Lower leg skin (tissue), 4 donors: ENCODE measurements at places on chromosomes 7 and 10.

DNA sequence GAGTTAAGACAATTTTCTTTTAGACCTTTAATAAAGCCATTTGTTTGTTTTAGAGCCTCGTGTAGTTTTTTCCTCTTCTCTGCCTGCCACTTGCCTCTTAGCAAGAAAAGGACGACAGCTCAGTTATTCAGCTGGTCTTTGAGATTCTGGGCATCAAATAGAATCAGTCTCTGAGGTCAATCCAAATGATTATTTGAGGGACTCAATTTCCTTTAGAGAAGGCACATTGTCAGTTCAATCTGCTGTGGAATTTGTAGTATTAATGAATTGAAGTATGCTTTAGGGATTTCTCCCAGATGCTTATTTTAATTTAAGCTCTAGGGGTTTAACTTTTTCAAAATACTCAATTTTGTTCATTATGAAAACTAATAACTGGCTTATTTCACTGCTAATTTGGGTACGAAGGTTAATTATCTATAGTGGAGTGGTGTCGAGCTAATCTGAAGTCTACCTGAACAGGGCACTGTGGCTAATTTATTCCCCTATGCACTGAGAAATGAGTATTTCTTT lies 841.2 kb upstream of the AUTS2 start:
- no peak for DNase-seq

DNA sequence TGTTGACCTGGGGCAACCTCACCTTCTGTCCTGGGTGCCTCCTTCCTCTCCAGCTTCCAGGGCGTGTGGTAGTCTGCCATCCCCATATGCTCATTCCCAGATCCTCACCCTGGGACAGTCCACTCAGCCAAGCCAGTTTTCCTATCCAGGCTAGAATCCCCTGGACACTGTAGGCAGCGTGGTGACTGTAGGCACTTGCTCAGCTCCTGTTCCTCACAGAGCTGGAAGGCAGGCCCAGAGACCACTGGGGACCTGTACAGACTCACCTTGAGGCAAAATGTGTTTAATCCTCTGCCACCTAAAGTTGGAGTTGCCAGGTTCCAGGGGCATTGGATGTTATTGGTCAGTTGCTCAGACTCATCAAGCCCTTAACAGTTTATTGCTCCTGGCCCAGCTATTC lies 2.4 kb upstream of the GRID1 start:
- DNase-seq: peak; percentile 65

DNA sequence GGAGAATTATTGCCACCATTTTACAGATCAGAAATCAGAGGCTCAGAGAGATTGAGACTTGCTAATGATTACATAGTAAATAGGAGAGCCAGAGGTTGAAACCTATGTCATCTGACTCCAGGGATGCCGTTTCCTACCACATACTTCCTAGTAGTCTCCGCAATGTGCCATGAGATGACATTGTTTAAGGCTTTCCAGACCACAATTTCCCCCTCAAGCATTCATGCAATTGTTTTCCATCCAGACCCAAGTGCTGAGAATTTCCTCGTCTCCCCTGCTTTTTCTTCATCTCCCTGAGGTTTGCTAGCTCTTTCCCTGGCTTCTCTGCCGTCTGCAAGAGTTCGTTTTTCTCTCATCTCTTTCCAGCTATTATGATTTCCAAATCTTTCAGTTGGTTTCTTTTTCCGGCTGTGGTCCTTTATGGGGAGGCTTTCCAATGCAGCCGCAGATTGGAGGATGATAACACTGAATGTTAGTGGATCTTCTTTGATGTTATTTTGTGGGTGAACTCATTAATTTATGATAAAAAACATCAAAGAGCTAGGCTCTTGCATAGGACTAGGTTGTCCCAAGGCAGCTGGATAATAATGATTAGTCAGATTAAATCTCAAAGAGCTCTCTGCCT lies 6.9 kb upstream of the GOLGA7B start:
- no peak for DNase-seq

- no peak for DNase-seq
These were observed 24.8 kb downstream of the DPCD start for GRCh38 chr10:101612872-101613271.

DNA sequence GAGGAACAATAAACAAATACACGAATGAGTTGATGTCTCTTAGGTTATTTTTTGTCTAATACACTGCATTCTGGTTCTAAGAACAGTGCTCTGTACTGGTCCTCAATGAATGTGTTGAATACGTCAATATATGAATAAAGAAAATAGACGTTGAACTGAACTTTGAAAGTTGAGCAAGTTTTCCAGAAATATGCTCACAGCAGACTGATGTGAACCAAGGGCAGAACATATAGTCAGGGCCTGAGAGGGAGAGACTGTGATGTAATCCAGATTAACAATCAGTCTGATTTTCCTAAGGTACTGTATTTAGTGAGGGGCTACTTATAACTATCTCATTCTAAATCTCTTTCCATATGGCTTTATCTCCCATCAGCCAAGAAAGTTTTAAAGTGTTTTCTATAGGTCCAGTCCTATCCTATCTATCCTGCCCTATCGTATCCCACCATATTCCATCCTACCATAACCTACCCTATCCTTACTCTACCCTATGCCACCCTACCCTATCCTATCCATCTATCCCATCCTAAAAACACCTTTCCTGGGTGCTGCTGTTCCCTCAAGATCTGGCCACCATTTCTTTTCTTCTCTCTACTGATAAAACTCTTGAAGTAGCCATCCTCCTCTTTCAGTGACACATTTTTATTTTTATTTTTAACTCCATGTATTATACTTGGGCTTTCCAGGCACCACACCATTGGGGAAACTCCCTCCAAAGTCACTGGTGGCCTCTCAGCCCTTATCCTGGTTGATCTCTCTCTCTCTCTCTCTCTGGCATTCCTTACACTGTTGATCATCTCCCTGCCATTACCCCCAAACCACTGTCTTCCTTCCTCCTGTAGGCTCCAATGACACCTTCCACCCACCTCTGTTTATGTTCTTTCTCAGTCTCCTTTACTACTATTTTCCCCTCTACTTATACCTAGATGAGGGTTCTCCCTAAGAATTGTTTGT lies 212.3 kb upstream of the SLC26A5 start:
- no peak for DNase-seq

DNA sequence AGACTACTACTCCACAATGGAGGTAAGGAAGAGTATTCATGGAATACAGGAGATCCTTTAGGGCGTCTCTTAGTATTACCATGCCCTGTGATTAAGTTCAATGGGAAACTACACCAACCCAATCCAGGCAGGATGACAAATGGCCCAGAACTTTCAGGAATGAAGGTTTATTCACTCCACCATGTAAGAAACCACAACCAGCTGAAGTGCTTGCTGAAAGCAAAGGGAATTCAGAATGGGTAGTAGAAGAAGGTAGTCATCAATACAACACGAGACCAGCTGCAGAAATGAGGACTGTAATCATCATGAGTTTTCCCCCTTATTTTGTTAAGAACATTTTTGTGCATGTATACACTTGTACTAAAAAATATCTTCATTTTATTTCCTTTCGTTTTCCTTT lies 76.6 kb downstream of the GPR37 start:
- DNase-seq: no peak

DNA sequence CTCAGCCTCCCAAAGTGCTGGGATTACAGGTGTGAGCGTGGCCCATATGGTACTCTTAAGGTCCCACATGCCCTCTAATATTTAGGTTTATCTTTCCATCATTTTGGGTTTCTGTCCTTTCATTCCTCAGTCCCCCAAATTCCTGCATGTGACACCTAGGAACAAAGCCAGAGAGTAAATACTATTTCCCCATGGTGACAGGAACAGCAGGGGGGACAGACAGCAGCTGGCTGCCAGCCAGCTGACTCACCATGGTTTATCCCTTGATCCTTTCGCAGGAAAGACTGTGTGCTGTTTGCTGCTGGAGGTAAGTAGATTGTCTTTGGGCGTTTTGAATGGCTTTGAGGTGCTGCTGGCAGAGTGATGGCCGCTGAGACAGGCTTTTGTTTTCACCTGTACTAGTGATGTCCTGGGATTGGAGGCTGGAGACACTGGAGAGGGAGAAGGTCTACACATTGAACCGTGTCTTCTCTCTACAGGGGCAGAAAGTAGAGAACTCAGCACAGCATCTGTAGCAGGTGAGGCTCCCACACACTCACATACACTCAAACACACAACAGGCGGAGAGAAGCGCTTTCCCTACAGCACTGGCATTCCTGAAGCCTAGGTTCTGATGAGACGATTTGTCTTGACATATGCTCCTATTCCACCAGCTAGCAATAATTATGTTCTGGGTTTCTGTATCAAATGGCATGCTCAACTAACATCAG lies 83.7 kb upstream of the EFCAB10 start:
- no peak for DNase-seq

DNA sequence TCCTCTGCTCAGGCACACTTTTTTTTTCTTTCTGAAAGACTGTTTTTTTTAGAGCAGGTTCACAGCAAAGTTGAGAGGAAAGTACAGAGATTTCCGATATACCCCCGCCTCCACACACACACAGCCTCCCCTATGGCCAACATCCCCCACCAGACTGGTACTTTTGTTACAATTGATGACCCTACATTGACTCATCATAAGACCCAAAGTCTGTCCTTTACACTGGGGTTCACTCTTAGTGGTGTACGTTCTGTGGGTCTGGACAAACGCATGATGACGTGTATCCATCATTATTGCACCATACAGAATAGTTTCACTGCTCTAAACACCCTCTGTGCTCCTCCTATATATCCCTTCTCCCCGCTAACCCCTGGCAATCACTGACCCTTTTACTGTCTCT lies 107.7 kb downstream of the RBM20 start:
- DNase-seq: no peak

DNA sequence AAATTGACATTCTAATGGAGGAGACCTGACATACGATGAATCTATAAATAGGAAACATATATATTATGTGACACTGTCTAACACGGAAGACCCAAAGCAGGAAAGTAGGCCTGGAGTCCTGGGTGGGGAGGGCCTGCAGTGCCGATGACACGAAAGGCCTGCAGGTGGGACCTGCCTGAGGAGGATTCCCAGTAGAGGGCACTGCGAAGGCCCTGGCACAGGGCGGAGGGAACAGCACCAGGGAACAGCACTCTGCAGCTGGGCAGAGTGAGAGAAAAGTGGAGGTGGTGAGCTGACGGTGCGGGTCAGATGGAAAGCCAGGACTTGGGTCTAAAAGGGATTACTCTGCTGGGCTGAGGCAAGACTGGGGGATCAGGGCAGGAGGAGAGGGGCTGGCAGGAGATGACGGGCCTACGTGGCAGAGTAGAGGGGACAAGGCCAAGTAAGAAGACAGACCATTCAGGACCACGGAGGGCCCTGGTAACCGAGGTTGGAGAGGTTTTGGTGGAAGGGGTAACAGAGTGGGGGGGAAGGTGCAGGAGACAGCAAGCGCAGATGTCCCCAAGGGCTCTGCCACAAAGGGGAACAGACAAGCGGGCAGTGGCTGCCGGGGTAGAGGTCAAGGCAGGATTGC lies 8.1 kb downstream of the ZNF746 start:
- no peak for DNase-seq

- no peak for DNase-seq
These were observed 29.9 kb downstream of the TCF7L2 start for GRCh38 chr10:112979927-112980326.

DNA sequence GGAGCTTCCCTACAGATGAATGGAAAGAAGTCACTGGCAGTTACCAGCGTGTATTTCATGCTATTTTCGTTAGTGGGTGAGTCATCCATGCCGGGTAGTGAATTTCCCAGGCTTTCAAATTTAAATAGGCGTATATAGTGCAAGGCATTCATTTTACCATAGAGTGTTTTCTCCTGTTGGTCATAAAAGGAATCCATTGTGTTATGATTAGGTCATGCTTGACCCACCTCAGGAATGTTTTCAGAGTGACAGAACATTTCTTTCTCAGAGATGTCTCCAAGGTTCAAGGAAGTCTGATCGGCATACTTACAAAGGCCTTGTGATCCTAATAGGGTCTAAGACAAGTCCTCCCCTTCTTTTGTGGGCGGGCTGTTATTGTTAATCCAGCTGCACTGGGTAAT lies 110.7 kb downstream of the AKR1D1 start:
- DNase-seq: no peak

DNA sequence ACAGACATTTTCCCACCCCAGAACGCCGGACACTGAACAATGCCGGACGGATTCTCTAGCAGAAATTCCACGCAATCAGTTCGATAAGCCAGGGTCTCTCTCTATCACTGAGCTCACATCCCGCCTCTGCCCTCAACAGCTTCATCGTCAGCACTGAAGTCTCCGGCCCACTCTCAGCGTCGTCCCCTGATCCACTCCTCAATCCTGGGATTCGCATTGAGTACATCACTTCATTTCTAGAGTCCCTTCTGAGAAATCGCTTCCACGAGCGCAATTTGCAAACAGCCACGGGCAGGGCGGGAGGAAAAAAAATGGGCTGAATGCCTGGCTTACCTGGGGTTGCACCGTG lies 365 bp downstream of the YME1L1 start:
- DNase-seq: no peak

DNA sequence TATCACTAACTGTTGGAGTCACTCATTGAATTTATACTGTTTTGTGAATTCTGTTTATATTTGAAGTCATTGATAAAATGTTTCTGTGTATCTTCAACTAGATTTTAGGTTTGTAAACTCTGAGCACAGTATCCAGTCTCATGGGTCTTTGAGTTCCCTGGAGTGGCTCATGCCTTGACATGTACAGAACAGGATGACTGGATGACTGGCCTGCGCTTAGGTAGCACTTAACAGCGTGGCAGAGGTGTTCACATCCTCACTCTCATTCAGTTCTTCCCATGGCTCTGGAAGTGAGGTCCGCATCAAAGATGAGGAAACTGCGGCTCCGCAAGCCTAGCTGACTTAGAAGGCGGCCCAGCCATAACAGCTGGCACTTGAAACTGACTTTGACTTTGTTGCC lies 576.9 kb downstream of the SUGCT start:
- DNase-seq: no peak

DNA sequence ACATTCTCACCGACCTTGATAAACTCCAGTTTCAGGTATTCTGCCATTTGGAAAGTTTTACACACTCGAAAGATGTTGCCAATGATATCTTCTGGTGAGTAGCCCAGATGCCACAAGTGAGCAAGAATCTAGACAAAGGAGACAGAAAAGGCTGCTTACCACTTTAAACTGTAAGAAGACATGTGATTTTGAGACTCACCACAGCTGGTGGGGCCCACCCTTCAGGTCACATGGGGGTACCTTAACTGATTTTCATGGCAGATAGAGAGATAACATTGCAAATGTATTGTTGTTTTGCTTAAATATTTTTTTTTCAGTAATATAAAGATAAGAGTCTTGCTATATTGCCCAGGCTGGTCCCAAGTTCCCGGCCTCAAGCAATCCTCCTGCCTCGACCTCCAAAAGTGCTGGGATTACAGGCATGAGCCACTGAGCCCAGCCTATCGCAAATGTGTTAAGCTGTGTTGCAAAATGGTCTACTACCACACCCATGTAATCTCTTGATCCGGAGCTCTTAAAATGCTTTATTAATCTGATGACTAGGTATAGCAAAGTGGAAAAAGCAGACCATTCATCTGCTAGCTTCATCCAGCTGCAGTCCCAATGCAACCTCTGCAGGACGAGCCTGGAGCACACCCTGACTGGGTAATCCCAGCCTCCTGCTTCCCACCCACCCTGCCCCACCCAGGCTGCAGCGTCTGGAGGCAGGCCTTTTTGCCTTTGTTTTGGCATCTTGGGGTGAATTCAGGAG lies 18.5 kb downstream of the RFC2 start:
- DNase-seq: no peak

GRCh38 chr7:120402079-120402767 lies 129.2 kb downstream of the KCND2 start:
- DNase-seq: no peak
